Stimulated activated CD4-positive, alpha-beta T cell treated with anti-CD3 and anti-CD28 coated beads, Interleukin-4, amount 100 ng/mL, for 24 hours (primary cell): ENCODE measurements at places on chromosomes 16 and 17.

DNA sequence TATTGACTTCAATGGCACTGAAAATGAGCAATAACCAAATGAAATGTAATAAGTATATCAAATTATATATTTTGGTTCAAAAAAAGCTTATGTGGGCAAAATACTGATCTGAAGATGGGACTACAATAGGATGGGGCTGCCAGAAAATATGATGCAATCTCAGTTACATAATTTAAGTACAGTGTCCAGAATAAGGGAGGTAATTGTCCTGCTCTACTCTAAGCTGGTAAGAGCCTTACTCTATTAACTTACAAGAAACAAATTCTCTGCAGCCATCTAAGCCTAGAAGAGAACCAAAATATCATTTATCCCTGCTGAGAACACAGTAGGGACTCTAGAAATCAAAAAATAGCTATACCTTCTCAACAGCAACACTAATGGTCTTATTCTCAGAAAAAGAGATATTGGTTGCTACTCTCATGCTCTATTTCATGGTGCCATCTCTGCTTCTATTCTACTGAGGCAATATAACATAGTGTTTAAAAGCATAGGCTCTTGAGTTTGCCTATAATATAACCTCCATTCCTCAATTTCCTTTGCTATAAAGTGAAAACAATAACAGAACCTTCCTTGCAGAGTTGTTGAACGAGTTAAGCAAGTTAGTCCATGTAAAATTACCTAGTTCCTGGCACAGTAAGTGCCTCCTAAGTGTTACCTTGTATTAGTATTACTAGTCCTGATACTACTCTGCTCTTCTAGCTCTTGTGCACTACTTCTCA, 19.9 kb downstream of the NQO1 start:
- DNase-seq, result no peak

GRCh38 chr16:79842197-79842596, 241.7 kb upstream of the MAF start:
- no peak for DNase-seq

DNA sequence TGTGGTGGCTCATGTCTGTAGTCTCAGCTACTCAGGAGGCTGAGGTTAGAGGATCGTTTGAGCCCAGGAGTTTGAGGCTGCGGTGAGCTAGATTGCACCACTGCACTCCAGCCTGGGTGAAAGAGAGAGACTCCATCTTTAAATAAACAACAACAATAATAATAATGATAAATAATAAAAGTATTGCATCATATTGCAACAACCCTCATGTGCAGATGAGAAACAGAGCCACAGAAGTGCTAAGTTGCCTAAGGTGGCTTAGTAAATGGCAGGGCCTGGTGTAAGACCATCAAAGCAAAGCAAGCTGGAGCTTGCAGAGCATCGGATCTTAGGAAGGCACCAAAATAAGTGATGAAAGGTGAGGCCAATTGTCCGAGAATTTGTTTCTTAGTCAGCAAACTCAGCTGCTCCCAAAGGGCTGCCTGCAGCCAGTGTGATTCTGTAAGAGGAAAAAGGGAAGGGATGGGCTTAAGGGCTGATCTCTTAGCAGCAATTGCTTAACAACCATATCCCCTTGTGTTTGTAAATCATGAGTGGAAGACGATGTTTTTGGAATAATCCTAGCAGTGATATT, 45.3 kb upstream of the HS3ST3A1 start:
- DNase-seq, result no peak

GRCh38 chr17:20216154-20216815, 207.1 kb downstream of the SPECC1 start:
- no peak for DNase-seq

DNA sequence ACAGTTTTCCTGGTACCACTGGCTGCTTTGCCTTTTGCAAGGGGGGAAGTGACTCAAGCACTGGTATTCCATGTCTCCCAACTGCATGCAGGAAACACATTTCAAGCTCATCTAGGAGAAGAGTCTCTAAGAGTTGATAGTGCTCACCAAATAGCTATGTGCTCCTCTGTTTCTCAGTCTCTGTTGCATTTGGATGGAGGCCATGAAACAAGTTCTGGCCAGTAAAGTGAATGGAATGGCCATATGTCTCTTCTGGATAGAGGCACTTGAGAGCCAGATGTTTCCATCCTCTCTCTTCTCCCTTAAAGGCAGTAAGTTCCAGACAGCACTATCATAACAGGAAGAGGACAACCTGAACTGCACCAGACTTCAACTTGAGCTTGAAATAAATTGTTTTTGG, 60.6 kb downstream of the C16orf82 start:
- no peak for DNase-seq

- no peak for DNase-seq
These were observed 16.3 kb downstream of the PIPOX start for GRCh38 chr17:29059281-29059680.

- DNase-seq, result no peak
These were observed 9.4 kb downstream of the RPAIN start for GRCh38 chr17:5429191-5429887.

GRCh38 chr16:66358231-66358630, 8.3 kb upstream of the CDH5 start:
- no peak for DNase-seq

DNA sequence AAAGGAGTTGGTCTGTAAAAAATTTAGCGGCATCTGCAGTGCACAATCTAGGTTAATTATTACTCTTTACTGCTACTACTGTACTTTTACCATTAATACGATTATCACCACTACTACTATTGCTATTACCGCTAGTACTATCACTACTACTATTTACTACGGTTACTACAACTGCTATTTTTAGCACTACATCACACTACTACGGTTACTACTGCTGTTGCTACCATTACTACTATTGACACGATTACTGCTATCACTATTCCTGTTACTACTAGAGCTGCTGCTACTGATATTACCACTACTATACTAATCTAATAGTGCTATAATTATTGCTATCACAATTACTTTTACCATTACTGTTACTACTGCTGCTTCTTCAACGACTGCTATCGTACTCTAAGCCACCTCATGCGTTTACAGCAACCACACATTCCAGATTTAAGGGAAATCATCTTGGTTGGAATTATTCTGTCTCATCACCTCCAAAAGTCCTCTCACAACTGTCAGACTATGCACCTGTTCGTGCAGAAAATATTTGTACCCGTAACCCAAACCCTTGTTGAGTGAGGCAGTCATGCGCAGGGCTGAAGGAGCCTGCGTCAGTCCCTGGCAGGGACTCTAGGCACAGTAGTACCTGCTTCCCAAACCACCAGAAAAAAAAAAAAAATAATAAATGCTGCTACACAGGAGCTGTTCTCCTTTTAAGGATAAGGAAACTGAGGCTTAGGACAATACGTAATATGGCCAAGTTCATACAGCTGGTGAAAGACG, 59.5 kb downstream of the MAF start:
- DNase-seq, result no peak

- no peak for DNase-seq
These were observed 337.7 kb downstream of the TOX3 start for GRCh38 chr16:52209227-52209626.

DNA sequence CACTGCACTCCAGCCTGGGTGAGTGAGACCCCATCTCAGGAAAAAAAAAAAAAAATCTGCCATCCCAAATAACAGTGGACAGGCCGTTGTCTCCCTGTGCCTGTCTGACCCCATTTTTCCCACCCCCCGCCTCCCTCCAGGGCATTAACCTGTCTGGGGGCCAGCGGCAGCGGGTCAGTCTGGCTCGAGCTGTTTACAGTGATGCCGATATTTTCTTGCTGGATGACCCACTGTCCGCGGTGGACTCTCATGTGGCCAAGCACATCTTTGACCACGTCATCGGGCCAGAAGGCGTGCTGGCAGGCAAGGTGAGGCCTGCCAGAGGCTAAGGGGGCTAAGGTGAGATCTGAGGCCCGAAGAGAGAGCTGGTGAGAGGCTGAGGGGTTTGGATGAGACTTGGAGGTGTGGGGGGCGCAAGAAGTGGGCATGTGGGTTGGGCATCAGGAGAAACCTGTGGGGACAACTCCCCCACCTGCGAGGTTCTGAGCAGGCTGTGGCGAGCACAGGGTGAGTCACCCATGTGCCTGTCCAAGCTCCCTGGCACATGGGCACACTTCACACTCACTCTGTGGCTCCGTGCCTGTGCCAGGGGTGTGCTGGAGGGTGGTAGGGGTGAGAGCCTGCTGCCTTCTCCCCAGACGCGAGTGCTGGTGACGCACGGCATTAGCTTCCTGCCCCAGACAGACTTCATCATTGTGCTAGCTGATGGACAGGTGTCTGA, 34.7 kb downstream of the ANKRD40 start:
- no peak for DNase-seq

- peak; percentile 84 for DNase-seq
These were observed at the start of gene CASKIN2 for GRCh38 chr17:75515496-75516254. Gene CASKIN2, minus strand, starts transcription at chr17:75515537. Its CDS starts 1,733 bp downstream, at chr17:75513804.

GRCh38 chr16:67278773-67279295, 498 bp upstream of the PLEKHG4 start:
- DNase-seq, result peak; percentile 58

- DNase-seq, result no peak
These were observed 848 bp upstream of the TBKBP1 start for GRCh38 chr17:47692895-47693730.

DNA sequence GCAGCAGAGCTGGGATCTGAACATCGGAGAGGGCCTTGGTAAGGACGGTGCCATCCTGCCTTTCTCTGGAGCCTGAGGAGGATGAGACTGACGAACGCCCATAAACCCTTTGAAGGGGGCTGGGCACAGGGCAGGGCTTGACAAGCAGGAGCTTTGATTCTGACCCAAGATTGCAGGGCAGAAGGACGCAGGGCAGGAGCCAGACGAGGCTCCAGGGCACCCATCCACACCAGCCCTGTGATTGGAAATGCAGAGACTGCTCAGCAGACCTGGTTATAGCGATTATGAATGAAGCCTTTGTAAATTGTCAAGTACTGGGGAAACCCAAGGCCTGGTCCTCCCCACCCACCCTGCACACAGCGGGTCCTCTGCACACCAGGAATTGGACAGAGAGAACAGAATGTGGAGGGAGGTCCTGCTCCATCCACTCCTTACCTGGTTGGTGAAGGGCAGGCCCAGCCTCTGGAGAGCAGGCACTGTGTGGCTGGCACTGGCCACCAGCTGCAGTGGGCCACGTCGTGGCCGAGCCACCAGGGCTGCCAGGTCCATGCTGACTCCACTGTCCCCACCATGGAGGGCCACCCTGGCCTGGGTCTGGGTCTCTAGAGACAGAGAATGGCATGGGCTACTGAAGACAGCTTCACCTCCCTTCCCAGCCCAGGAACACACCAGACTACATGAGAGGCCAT, 68.8 kb downstream of the RMI2 start:
- DNase-seq, result no peak

DNA sequence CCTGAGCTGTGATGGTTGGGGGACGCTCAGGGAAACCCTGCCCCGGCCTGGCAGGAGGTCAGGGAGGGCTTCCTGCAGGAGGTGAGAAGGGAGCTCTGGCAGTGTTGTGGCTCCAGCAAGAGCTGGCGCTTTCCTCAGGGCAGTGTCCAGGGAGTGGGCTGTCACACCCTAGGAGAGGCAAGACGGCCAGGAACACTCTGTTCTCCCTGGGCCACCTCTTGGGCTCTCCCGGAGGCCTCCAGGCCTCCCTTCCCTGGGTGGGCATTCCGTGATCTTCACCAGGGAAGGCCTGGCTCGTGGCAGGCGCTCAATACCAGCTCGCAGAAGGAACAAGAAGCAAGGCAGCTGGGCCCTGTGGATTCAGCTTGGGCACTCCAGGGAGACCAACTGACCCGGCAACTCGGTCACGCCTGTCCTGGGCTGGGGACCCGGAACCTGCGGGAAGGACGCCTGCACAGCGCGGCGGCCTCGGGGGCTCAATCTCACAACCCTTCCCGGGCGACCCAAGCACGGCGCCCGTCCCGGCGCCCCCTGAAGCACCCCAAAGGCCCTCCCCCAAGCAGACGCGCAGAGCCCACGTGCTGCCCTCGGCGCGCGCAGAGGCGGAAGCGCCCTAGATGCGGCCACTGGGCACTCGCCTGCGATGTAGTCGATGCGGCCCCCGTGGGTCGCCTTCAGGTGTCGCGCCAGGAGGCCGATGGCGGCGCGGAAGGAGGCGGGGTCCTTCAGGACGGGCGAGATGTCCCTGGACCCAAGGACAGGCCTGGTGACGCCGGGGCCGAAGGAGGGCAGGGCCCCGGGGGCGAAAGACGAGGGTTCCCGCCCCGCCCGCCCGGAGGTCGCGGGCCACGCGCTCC, 588 bp downstream of the APRT start:
- peak; percentile 68 for DNase-seq

DNA sequence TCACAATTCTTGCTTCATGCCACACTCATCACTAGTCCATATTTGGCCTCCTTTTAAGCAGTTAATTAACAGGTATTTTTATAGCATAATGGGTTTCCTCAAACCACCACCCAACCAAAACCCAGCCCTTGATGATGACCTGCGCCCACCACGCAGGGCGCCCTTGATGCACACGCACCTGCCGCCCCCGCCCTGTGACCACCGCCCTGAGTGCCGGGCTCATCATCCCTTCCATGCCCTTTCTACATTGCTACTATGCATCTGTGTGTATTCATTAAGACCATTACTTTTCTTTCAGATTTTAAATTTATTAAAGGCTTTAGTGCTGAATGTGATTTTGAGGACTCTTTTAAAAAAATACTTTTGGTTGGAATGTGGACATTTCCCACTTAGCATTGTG, 204.8 kb upstream of the CHMP6 start:
- no peak for DNase-seq

GRCh38 chr17:27669850-27670249, 38.9 kb downstream of the LGALS9 start:
- no peak for DNase-seq

DNA sequence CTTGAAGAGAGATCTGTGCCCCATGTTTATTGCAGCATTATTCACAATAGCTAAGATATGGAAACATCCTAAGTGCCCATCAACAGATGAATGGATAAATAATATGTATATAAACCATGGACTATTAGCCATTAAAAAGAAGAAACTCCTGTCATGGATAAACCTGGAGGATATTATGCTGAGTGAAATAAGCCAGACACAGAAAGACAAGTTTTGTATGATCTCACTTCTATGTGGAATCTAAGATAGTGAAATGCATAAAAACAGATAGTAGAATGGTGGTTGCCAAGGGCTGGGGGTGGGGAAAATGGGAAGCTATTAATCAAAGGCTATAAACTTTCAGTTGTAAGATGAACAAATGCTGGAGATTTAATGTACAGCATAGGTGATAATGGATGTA, 19.9 kb upstream of the HEATR6 start:
- DNase-seq, result no peak

GRCh38 chr17:7138800-7139381, 24.3 kb upstream of the ASGR2 start:
- DNase-seq, result no peak
